ENCODE measurements at places on chromosomes 1 and 21. TPM values are rescaled to one million over a fixed set of nuclear protein-coding genes. Genes with fewer than 3 reads are reported as not detected.
A peak's percentile ranks its signal among the peaks of the same experiment; 100 is the strongest.

DNA sequence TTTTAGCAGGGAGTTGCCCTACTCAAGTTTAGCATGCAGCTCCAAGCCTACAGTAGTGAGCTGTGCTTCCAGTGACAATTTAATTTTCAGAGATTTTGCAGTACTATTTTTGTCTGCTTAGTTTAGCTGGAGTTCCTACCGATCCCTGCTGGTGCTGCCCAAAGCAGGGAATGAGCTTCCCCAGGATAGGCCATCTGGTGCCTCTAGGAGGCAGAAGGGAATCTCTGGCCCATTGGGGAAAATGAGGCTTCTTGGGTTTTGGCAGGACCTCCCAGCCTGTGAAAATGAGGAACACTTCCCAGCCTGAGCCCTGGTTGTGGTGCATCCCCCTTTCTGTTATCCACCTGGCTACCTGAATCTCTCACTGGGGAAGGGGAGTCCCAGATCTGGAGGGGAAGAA lies 149.2 kb downstream of the RASAL2 start:
- DNase-seq: no peak

GRCh38 chr1:156128308-156128653 lies 13.8 kb downstream of the LMNA start:
- DNase-seq: no peak

DNA sequence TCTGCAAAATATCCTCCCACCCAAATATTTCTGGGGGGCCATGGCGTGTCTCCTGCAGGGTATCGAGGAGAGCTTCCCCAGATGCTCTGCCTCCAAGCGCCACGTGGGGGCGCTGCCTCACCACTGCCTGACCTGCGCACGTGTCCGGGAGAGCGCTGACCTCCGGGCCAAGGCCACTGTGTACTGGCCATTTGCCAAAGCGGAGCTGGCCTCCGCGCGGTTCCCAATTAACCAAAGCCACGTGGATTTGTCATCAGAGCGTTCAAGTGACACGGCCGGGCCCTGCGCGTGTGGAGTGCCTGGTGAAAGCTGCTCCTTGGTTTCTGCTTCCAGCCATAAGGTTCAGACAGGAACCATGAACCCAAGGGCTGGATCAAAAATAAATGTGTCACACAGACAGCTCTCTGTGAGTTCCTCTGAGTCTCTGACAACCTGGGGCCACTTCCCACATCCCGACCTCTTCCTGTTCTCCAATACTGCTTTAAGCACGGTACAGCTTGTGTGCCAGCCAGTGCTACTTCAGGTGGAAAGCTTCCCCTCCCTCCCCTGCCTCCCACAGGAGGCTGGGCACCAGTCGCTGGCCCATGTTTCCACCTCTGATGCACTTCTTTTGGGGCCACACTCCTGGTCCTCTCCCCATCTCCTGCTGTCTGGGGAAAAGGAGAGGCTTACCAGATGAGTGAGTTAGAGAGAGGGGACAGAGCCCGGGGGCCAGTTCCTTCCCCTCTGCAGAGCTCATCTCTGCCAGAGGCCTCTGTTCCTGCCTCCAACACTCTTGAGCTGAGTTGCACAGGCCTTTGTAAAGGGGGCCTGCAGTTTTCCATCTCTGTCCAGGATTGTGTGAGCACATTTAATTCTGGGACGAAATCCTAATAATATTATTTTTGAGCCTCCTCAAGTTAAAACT lies 26.1 kb downstream of the ZP4 start:
- peak; percentile 78 for DNase-seq

GRCh38 chr1:218874801-218875400 lies 298.8 kb upstream of the LYPLAL1 start:
- no peak for DNase-seq

- DNase-seq: no peak
Observed at GRCh38 chr1:159030877-159031447, 21.3 kb downstream of the IFI16 start.

DNA sequence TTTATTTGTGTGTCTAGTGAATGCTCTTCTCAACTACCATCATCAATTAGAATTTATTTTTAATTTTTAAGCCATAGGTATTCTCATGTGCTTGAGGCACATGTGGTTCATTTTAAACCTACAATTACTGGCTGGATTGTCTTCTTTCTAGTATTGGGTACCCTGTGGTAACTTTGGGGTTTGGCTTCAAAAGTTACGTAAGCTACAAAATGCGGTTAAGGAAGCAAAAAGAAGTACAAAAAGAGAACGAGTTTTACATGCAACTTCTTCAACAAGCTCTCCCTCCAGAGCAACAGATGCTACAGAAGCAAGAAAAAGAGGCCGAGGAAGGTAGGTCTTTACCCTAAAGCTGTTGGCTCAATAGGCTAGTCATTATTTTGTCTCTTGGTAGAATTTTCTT lies 25.8 kb downstream of the MACO1 start:
- DNase-seq: no peak

DNA sequence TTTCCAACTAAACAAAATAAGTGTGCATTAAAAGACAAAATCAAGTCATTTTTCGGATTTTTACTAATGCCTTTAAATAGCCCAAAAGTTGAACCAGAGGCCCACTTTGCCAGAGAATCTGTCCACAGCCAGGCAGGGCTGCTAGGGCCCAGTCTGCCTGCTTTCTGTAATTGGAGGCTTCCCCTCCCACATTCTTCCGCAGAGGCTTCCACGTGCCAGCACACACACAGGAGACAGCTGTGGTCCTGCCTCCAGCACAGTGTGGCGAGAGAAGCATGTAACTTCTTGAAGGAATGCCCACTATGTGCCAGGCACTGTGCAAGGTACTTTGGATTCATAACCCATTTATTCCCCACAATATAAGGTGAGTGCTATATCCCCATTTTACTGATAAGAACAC lies 11.3 kb upstream of the PDZK1IP1 start:
- no peak for DNase-seq

DNA sequence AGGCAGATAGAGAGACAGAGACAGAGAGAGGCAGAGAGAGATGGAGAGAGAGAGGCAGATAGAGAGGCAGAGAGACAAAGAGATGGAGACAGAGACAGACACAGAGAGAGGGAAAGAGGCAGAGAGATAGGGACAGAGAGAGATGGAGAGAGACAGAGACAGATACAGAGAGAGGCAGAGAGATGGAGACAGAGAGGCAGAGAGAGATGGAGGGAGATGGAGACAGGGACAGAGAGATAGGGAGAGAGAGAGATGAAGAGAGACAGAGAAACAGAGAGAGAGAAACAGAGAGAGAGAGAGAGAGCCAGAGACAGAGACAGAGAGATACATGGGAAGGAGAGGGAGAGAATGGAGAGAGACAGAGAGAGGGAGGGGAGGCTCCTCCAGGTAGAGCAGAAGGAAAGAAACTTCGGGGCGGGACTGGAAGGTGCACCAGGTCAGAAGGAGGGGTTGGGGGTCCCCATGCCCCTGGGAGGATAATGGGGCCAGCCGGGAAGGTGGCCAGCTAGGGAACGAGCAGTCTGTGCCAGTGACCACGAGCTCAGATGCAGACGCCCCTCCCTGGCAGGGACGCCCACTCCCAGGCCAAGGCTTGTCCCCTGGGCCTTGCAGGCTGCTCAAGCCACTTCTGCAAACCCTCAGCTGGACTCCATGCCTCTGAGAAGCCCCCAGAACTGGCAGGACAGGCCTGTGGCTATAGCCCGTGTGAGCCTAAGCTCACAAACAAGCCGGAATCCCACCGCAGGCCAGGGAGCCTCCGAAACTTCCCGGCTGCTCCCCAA lies 3.3 kb downstream of the FNDC10 start:
- DNase-seq: no peak

- no peak for DNase-seq
Observed at GRCh38 chr1:30427545-30427944, 295.8 kb downstream of the MATN1 start.

DNA sequence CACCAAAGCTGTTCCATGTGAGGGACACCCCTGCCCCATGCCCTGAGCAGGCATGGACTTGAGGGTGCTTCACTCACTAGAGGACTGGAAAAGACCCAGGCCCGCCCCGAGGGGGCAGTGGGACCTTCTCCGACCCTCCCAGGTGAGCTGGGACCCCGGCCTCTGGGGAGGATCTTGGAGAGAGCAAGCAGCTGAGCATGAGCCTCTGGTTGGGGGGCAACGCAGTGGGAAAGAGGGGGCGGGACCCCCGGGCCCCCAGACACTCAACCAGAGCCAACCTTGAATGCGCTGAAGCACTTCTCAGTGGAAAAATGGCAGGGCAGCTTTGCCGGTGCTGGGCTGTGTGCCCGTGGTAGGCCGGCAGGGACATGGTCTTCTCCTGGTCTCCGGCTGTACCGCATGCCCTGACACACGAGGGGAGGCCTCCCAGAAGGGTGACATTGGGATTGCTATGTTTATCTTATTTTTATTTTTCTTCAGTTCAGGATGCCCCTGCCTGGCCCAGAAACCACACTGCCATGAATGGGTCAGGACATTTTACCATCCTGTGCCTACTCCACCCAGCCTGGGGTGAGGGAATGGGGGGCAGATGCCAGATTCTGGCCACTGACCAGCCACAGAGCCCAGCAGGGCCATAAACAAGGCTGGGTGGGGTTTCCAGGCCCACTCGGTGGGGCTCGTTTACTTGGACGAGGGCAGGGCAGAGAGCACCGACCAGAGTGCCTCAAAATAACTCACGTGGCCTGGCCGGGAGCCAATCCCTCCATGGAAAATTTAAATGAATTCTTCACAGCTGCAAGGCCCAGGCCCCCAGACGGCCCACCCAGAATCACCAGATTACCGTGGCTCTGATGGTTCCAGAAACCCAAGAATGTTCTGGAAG lies 17.2 kb upstream of the LAPTM5 start:
- DNase-seq: no peak

The AQP10 gene
- total RNA-seq: 0.16 TPM

The NCF2 gene
- 4.5 TPM for total RNA-seq

The LRRC3 gene
- 1.8 TPM for total RNA-seq
